ENCODE measurements at places on chromosomes 5 and 9. TPM values are rescaled to one million over a fixed set of nuclear protein-coding genes. Genes with fewer than 3 reads are reported as not detected.

STPG3 gene
- total RNA-seq = not detected

PLPPR1 gene
- not detected for total RNA-seq

HRCT1 gene
- total RNA-seq = 1.2 TPM

SPINK6 gene
- not detected for total RNA-seq

C8G gene
- total RNA-seq = 1.2 TPM

FOXD4L5 gene
- under 0.01 TPM for total RNA-seq

SLC22A4 gene
- total RNA-seq = 4.1 TPM

RAI14 gene
- total RNA-seq = 82.7 TPM

DDX4 gene
- total RNA-seq = not detected

IL13 gene
- not detected for total RNA-seq
